A549 treated with Hydrocortisone at 1 μM for 4 hours (cell line): ENCODE measurements at places on chromosomes 1 and 21. TPM values are rescaled to one million over a fixed set of nuclear protein-coding genes. Genes with fewer than 3 reads are reported as not detected.

The OR10R2 gene
- not detected in 5 replicates for total RNA-seq

The ICOSLG gene
- total RNA-seq: 3.8 to 4.5 TPM (median 4.2 TPM) in 5 replicates

The VAV3 gene
- total RNA-seq: 0.56 to 1.5 TPM (median 0.66 TPM) in 5 replicates

The SPRR2F gene
- total RNA-seq: not detected in 5 replicates
